ENCODE measurements at places on chromosomes 3 and 15.

GRCh38 chr15:74958908-74959585 lies 2.5 kb upstream of the RPP25 start:
- no peak for DNase-seq

- no peak for DNase-seq
Measured at GRCh38 chr3:77160931-77161497, 121.1 kb downstream of the ROBO2 start.

DNA sequence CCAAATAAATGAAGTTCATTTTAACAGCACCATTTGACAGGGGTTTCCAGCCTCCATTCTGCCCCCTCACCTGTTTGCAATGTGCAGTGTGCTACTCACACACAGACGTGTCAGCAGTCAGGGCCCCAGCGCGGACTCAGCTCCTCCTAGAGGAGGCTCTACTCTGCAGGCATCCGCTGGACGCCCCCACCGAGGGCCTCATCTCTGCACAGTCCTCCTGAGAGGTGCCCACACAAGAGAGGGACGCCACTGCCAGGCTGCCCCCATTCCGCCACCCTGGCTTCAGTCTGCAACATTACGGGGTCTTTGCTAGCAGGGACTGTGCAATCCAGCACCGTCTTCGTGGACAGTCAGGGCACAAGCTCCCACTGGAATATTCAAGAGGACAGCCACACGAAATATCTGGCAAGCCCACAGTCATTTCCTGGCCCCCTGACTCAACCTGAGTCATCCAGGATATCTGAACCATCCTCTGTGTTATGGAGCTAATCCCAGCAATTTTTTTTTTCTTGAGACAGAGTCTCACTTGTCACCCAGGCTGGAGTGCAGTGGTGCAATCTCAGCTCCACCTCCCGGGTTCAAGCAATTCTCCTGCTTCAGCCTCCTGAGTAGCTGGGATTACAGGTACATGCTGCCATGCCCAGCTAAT lies 255.0 kb downstream of the OCA2 start:
- no peak for DNase-seq

DNA sequence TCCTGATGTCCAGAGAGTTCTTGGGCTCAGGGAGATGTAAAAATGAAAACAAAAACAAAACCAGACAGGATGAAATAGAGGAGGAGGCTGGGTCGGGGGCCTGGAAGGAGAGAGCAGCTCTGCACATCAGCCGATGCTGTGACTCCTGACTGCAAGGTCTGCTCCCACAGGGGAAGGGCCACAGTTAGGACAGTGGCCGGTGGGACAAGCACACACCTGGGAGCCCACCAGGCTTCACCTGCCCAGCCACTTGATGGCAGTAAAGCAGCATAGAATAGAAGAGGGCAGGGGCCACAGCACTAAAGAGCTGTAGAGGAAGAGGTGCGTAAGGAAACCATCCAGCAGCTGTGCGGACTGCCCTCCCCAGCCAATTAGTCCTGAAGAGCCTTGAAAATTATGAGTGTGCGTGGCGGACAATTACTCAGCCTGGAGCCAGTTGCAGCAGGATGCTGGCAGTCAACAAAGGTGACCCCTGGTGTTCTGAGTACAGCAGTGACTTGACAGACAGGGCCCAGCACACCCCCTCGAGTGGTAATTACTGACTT lies 29.8 kb downstream of the ALS2CL start:
- no peak for DNase-seq

DNA sequence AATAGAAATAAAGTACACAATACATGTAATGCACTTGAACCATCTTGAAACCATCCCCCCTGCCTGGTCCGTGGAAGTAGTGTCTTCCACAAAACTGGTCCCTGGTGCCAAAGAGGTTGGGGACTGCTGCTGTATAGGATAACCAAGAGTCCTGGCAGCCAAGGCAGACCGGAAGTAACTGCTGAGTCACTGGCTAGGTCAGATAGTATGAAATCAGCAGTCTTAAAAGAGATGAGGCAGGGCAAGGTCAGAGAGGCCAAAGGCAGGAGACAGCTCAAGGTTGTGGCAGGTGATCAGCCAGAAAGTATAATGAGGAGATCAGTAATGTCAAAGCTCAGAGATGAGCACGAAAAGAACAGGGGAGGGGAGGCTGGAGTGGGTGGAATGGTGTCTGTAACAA lies 60.2 kb downstream of the MAP3K13 start:
- DNase-seq, result no peak

DNA sequence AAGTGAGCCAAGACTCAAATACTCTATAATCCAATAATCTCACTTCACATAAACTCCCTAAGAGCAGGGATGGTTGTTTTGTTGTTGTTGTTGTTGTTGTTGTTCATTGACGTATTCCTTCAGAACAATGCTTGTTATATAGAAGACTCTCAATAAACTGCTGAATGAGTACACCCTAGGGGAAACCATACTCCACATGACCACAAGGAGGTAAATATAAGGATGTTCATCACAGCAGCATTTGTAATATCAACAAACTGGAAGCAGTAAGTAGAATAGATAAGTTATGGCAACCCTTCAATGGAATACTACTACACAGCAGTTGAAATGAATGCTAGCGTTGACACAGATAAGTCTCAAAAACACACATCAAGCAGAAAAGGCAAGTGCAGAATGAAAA lies 62.4 kb upstream of the STIMATE start:
- DNase-seq, result no peak

DNA sequence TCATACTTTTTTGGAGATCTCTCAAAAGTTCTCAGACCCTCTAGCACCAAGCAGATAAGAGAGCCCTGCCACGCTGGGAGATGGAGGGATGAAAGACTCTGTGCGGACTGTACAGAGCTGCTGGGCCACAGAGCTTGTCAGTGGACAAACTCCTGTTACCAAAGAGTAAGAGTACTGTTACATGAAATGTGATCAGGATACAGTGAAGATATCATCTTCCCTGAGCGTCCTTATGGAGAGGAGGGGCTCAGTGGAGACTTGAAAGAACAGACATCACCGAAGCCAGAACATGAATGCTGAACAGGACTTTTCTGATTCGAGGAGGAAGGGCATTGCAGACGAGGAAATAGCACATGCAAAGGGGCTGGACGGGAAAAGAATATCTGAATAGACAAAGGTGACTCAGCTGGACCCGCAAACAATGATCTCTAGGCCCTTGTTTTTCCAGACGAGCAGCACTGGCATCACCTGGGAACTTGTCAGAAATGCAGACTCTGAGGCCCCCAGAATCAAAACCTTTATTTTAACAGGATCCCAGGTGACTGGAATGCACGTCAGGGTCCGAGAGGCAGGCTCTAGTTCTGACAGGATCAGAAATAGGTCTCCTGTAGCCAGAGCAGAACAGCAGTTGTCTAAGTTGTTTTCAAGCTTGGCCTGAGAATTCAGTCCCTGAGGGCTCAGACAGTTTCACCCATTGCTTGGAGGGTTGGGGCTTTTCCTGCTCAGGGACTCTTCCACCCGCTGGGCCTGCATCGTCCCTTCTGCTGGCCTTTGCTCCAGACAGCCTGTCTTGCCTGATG lies 277.9 kb downstream of the RPLP1 start:
- DNase-seq, result no peak

DNA sequence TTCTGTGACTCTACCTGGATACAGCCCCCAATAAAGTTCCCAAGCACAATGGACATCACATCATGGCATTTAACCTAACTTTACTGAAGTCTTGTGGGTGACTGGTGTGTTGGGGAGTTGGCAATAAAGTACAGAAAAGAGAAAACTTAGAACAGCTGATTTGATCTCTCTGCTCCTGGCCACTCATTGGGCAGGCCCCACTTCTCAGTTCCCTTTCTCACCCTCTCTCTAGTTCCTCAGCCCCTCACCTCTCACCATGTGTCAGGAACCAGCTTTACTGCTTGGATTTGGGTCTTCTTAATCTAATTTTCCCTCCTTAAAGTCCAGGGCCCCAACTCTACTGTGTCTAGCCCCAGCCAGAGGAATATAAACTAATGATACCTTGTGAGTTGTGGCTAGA lies 713 bp upstream of the MUC13 start:
- no peak for DNase-seq

DNA sequence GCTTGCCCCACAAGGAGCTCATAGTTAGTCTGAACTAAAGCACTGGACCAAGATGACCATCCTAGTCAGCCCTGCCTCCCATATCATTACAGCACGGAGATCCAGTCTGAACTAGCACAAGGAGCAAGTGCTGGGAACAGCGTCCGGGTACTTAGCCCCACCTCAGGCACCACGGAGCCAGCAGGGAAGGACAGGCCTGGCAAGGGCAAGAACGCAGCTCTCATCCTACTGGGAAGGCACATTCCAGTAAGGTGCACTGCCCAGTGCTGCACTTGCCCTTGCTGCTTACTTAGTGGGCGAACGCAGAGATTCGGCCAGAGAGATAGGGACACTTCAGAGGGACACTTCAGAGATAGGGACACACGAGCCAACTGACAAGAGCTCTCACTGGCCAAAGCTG lies 27.6 kb downstream of the SEC61A1 start:
- no peak for DNase-seq

GRCh38 chr3:160474416-160474838 lies 24.8 kb upstream of the TRIM59 start:
- DNase-seq, result no peak

- no peak for DNase-seq
Measured at GRCh38 chr3:4270720-4271119, 32.4 kb upstream of the SETMAR start.

DNA sequence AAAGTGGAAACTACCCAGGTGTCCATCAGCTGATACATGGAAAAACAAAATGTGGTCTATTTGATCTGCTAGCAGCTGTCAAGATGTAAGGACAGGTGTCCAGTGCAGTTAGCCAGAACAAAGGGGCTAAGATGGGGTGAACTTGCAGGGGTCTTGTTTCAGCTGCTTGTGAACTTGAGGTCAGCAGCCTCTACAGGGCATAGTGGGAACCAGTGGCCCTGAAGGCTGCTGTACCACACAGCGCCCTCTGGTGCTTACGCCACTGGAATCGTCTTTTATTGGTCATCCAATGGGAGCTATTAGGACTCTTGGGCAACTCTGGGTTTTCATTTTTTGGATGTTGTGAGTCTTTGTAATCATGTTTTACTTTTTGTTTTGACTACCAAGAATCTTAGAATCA lies 62.2 kb upstream of the CTSH start:
- no peak for DNase-seq

DNA sequence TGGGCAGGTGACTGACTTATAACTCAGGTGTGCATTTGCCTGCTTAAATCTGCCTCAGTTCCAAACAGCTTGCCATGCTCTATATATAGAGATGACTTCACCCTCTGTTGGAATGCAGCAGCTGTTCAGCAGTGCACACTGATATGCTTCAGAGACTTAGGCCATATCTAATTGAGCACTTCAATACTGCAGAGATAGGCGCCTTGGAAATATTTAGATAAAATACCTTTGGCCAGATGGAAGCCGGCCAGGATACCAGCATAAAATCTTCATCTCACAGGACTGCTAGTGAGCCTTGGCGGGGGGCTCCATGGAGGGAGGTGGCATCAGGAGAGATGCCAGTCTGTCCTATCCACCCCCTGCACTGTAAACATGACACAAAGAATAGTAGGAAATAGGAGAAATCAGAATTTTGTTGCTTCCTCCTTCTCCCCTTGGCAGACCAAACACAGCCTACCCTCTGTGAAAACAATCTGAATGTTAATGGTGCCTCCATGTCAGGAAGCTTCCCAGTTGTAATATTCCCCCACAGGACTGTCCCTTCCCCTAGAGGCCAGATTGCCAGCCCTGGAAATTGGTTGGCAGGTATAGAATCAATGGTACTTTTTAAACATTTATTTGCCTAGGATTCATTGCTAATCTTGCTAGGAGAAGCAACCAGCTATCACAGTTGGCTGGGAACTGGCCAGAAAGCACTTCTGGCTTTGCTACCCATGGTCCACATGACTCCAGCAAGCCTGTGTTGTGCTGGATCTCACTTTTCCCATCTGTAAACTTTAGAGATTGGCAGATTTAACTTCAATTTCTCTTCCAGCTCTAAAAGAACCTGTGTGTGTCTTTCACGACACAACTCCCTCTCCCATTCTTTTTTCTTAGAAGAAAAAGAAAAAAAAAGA lies 215.5 kb upstream of the KCNMB2 start:
- DNase-seq, result no peak

DNA sequence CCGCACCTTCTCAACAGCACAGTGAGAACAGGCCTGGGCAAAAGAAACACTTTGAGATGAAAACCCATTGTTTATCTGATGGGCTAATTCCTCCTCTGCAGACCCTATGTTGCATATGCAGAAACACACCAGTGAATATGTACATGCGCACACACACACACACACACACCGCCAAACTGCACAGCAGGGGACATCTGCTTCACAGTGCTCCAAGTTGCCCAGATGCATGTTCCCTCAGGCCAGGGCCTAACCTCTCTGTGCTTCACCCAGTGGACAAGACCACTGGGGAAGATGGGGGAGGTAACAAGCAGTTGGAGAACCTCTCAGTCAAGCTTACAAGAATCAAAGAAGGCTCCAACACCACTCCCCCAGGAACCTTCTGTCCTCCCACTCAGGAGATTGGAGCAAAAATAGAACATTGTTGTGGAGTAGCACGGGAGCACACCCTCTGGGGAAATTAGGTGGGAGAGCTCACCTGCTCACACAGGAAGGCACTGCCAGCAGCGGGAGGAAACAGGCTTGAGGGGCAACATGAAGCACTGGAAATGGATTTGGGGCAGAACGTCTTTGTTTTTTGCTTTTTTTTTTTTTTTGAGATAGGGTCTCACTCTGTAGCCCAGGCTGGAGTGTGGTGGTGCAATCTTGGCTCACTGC lies 13.0 kb downstream of the HCN4 start:
- DNase-seq, result no peak

GRCh38 chr3:125107861-125108567 lies 52.2 kb upstream of the HEG1 start:
- no peak for DNase-seq

GRCh38 chr3:194250098-194251002 lies 100.8 kb downstream of the CPN2 start:
- DNase-seq, result no peak

- no peak for DNase-seq
Measured at GRCh38 chr3:46948830-46949671, 27.5 kb downstream of the CCDC12 start.

DNA sequence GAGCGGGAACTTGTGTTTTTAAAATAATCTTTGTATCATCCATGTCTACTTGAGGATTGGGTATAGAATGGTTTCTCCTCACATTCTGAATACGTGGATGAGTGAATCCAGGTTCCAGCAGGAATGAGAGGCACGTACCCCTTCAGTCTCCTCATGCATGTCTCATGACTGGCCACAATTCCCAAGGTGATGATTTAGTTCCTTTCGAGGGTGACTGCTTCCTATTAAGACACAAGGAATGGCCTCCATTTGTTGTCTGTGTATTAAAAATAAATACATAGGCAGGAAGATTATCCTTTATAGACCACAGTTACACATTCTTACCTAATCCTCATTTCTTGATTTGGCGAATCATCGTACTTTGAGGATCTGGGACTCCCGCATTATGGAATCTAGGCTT lies 217.0 kb upstream of the LRIG1 start:
- DNase-seq, result no peak

DNA sequence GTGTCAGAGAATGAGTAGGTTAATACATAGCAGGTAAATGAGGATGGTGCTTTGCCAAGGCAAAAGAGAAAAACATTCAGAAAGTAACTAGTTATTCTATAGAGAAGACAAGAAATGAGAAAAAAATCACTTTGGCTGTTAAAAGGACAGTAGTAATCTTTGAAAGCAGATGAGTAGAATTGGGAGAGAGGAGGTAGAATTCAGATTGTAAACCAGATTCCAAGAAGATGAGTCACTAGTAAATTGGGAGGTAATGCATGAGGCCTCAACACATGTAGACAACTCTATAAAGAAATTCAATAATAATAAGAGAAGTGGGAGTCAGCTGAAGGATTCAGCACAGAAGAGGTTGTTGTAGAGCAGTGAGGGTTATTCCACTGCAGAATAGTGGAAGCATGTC lies 81.4 kb downstream of the MBNL1 start:
- no peak for DNase-seq
